ENCODE measurements at places on chromosomes 5 and 9.

DNA sequence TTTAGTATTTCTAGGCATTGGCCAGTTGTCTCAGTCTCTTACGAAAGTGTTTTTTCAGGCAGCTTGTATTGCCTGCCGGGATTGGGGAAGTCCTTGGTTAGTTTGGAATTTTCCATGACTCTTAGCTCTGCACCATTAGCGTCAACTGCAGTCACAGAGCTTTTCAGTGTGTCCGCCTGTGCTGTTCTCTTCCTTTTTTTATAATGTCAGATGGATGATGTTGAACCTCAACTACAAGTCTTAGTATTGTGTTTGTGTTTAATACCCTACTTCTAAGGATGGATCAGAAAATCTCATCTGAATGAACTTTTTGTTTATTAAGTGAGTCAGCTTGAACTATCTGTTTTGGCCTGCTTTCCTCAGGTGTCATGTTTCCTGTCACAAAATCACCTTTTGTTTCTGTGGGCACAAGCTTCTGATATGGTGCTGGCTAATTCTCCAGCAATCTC, 33.1 kb downstream of the ATP6V0E1 start:
- peak; percentile 87 for DNase-seq

DNA sequence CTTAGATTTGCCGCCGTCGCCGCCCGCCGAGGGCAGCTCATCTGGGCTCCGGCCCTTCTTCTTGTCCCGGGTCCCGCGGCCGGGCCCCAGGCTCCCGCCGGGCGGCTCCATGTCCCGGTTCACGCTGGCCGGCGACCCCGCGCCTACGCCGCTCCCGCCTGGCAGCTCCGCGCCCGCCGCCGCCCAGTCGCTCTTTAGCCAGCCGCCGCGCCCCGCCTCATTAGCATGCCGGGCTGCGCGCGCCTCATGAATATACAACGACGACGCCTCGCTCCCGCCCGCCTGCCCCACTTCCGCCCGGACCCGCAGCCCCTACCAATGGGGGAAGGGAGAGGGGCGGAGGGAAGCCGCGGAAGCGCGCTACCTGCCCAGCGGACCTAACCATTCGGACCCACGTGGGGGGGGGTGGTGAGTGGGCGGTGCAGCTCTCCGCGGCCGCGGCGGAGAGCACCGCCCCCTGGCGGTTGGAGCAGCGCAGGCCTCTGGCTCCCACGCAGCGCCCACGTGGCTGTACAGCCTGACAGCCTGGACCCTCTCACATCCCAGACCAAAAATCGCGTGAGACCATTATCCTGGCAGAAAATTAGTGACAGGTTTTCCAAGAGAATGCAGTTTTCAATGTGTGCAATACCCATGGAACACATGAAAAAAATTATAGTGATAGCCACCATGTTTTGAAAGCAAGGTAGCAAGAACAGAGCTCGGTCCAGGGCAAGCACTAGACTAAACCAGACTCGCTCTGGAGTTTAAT, at the start of gene DIAPH1:
Gene DIAPH1 (minus strand): TSS at position 197 of the 751 bp plus-strand sequence. CDS start 86 bp downstream, at position 111.
- peak; percentile 93 for DNase-seq

DNA sequence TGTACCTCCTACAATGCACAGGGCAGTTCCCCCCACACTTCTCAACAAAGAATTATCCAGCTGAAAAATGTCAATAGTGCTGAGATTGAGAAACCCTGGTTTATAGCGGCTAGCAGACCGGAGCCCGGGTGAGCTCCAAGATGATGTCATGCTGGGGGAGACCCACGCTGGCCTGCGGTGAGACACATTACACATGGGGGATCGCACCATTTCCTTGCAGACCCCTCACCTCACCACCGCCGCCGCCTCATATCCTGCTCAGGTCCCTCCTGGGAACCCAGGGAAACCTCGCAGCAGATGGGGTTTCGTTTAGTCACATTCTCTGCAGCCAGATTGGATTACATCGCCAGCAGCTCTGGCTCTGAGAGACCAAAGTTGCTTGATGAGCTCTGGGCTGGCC, 14.7 kb upstream of the TNC start:
- DNase-seq, result no peak

- DNase-seq, result no peak
These were observed 285.3 kb downstream of the PIK3R1 start for GRCh38 chr5:68500813-68501212.

DNA sequence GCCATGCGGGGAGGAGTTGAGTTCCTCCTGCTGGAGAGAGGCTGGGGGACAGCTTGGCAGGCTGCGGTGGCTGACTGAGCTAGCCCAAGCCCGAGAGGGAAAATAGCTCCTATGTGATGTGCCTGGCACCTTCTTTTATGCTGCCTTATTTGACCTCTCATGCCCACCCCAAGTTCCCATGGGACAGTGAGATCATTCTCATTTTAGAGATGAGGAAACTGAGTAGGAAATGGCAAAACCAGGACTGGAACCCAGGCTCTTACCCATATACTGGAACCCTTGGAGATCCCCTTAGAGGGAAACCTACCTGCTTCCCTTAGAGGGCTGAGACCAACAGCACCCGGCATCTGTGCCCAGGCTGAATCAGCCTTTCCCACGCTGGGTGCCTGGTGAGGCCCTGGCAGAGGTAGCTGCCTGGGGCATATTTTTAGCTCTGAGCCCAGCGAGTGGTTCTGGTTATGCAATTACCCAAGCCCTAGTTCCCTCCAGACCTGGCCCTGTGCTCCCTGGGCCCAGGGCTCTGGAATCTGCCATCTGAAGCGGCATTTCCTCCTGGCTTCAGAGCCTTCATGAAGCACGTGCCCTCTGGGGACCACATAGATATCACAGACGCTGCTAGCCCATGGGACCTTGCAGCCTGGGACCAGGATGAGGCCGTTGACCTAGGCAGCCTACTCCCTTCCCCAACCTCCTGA, 23.6 kb downstream of the COL27A1 start:
- DNase-seq, result peak; percentile 51

DNA sequence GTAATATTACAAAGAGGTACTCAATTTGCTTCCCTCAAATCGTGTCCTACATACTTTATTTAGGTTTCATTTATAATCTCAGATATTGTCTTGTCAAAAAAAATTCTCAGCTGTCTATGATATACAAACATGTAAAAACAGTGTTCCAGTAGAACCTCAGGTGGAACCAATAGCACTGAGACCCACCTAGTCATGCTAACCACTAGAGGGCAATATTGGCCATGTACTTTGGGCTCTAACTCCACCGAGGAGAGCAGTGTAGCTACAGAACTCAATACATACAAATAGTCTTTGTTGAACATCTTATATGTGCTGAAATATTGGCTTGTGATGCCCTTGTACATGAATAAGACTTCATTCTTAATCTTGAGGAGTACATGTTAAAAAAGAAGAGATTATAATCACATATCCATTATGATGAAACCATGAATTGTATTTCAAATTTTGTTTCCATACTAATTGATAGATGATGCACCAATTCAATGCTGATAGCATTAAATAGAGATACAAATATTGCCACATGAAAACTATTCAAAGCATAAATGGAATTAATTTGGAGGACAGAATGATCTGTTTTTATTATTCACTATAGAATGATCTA, 71.2 kb upstream of the CNTLN start:
- peak; percentile 76 for DNase-seq

GRCh38 chr9:137027369-137028262, at the start of gene ABCA2:
Gene ABCA2 (minus strand): TSS chr9:137028237. CDS start chr9:137028140, 97 bp downstream.
- DNase-seq, result peak; percentile 73

All from adipocyte (in vitro differentiated cells).